Mucosa of gallbladder (tissue), 1 donor: ENCODE measurements at places on chromosomes 6 and 20. TPM values are rescaled to one million over a fixed set of nuclear protein-coding genes. Genes with fewer than 3 reads are reported as not detected.

GPX5 gene
- not detected for total RNA-seq

ABHD16B gene
- total RNA-seq: not detected

DNA sequence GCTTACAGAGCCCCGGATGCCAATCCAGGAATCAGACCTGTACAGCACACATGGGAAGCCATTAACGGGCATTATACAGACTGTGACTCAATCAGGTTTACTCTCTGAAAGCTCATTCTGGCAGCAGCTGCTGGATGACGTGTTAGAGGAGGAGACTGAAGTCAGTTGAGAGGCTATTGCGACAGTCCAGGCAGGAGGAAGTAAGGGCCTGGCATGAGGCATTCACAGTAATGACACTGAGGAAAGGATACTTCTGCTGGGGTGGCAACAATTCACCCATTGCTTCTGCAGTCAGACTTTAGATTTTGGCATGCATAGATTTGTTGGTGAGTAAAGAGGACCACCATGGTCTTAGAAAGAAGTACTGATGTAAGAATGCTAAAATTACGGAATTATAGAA is 151.0 kb upstream of the HEY2 start:
- DNase-seq: no peak

FILIP1 gene
- total RNA-seq: 22.9 TPM

KHDC1L gene
- not detected for total RNA-seq

DNA sequence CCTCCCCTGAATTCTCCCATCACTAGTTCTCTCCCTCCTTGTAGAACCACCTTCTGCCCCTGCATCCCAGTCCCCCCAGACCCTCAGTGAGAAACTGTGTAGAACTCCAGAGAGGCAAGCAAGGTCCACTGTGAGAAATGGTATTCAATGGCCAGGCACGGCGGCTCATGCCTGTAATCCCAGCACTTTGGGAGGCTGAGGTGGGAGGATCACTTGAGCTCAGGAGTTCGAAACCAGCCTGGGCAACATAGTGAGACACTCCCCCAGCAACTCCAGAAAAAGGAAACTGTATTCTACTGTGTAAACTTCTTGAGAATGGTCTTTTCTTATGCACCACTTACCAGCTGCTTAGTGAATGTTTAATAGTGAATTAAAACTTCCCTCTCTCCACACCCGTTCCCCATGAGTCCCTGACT is 8.2 kb upstream of the CD83 start:
- no peak for DNase-seq

GRCh38 chr6:147150293-147150692 is 53.9 kb upstream of the STXBP5 start:
- DNase-seq: no peak

SOBP gene
- total RNA-seq: 11.0 TPM

SERINC1 gene
- 190 TPM for total RNA-seq
